ENCODE measurements at places on chromosomes 1 and 21. TPM values are rescaled to one million over a fixed set of nuclear protein-coding genes. Genes with fewer than 3 reads are reported as not detected.

The KIF26B gene
- 0.62 TPM for polyA plus RNA-seq

The LYSMD1 gene
- polyA plus RNA-seq, result 14.0 TPM

The LRRN2 gene
- 1.8 TPM for polyA plus RNA-seq

The HMGCS2 gene
- polyA plus RNA-seq, result 11.7 TPM

The LRRIQ3 gene
- polyA plus RNA-seq, result 0.23 TPM

The NES gene
- polyA plus RNA-seq, result 38.2 TPM

The TMEM61 gene
- polyA plus RNA-seq, result 7.0 TPM

The SV2A gene
- 7.3 TPM for polyA plus RNA-seq

DNA sequence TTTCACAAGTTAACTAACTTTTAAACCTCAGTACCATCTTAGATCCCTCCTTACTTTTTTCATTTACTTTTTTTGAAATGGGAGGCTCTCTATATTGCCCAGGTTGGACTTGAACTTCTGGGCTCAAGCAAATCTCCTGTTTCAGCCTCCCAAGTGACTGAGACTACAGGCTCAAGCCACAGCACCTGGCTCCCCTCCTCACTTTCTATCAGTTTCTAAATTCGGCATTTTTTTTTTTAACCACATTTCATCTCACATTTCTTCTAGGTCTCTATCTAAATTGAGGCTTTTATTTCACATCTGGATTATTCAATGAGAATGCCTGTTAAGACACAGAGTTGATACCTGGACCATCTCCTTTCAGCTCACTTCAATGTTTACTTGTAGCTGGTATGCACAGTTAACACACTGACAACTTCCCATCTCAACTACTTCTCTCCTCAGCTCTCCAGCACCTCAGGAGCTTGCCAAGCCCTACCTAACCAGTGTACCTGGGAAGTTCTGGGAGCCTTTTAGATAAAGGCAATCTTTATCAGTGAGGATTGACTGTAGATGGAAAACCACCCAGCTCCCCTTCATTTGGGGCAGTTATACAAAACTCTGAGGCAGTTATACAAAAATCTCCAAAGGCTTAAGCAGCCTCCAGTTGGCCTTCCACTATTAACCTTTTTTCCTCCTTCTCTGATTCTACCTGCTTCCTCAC is 3.4 kb downstream of the USP33 start:
- DNase-seq, result no peak

GRCh38 chr1:37323486-37324377 is 150.6 kb upstream of the ZC3H12A start:
- no peak for DNase-seq

DNA sequence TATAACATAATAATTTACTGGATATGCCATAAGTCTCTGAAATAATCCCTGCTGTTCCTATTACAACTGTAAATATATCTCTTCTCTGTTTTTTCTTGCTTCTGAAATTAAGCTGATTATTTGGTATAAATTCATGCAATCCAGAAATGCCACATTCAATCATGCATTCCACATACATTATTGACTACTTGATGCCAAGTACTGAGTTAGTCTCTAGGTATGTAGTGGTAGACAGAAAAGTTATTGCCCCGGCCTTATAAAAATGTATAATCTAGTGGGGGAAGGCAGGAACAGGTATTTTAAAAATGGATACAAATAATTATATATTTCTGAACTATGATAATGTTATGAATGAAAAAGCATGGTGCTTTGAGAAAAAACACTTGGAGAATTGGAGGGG is 338.6 kb upstream of the SNX7 start:
- DNase-seq, result no peak

GRCh38 chr1:42056460-42056859 is 96.8 kb upstream of the GUCA2B start:
- no peak for DNase-seq

- DNase-seq, result no peak
These were observed 20.4 kb downstream of the PRPF38A start for GRCh38 chr1:52424813-52425212.

DNA sequence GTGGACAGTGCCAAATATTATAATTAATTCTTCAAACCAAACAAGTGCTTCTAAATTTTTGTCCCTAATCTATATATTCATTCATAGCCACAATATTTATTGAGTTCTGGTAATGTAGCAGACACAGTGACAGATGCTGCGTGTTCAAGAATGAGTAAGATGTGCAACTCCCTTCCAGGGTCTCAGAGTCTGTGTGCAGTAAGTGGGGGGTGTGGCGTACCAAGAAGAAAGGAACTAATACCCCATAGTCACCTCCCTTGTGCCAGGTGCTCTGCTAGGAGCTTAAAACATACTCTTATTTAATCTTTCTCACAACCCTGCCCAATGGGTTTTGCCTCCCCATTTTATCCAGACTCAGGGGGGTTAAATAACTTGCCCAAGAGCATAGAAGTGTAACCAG is 358.7 kb downstream of the BARHL2 start:
- DNase-seq, result no peak
